ENCODE measurements at places on chromosomes 2 and 18.

DNA sequence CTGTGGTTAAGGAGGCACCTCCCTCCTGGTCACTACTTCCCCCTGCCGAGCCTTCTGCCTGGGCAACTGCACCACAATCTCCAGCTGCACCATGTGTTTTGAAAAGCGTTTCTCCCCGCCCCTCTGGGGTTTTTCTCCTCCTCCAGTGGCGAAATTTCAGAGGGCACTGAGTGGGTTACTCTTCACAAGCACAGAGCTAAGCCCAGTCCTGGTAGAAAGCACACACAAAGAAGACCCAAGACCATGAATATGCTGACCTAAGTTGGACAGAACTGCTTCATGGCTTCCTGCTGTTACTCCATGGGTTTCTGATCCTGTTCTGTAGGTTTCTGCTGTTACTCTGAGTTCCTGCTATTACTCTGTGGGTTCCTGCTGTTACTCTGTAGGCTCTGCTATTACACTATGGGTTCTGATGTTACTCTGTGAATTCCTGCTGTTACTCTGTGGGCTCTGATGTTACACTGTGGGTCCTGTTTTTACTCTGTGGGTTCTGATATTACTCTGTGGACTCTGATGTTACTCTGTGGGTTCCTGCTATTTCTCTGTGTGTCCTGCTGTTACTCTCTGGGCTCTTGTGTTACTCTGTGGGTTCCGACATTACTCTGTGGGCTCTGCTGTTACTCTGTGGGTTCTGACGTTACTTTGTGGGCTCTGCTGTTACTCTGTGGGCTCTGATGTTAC, 216.6 kb downstream of the RTP5 start:
- DNase-seq, result no peak

DNA sequence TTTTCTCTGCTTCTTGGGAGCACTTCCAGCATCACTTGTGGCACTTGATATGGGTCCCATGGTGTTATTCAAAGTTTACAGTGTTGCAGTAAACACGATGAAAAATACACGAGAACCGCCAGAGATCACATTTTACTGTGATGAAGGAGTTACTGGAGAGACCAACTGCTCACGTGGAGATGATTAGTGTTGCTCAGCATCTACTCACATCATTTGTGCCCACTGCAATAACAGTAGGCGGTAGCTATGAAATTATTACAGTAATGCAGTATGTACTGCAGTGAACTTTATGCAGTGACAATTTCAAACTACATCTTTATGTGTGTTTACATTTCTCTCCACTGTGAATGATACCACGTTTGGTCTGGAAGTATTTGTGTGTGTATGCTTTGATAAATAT, 93.5 kb downstream of the SLC4A3 start:
- no peak for DNase-seq

DNA sequence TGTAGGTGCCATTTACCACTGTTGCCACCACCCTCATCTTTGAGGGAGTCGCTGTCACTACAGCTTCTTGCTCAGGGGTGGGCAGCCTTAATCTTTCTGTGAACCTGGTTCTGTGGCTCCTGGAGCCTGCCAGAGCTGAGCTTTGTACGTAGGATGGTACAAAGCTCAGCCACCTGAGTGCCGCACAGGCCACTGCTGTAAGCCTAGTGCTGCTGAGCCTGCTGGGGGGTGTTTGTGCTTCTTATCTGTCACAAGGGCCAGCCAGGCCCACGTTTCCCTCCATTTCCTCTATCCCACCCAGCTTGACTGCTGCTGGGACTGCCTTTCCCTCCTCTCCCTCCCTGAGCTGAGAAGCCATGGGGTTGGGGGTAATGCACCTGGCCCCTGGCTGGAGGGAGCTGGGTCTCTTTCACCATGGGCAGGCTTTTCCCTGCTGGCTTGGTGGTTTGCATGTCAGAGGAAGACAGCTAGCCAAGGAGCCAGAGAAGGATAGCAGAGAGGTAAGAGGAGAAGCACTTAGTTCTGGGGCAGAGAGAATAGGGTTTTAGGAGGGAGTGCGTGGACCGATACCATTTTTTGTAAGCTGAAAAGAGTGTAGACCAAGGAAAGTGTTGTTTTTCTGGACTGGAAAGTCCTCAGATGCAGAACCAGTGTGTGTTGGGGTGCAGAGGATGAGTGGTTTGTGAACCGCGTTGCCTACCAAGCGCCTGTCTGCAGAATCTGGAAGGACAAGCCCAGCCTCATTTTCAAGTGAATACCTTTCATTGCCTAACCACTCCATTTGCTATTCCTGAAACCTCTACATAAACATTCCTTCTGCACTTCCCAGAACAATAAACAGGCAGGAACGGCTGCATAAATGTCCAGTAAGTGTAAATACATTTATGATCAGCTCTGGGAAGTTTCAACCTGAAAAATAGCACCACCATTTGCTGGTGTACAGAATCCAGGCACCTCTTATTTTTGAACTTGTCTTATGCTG, 45.1 kb upstream of the FHL2 start:
- no peak for DNase-seq

DNA sequence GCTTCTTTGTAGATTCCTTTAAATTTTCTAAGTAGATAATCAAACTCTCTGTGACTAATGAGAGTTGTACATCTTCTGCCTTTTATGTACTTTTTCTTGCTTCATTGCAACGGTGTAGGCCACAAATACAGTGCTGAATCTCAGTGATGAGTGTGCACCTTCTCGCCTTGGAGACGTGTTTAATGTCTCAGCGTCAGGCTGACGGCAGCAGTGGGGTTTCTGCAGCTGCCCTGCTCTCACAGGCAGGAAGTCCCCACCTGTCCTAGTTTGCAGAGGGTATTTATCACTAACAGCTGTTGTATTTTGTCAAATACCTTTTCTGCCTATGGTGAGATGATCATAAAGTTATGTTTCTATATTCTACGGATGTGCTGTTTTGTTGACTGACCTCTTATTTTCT, 13.3 kb downstream of the AGXT start:
- DNase-seq, result no peak

GRCh38 chr2:111176388-111176787, 55.7 kb downstream of the BCL2L11 start:
- DNase-seq, result no peak

DNA sequence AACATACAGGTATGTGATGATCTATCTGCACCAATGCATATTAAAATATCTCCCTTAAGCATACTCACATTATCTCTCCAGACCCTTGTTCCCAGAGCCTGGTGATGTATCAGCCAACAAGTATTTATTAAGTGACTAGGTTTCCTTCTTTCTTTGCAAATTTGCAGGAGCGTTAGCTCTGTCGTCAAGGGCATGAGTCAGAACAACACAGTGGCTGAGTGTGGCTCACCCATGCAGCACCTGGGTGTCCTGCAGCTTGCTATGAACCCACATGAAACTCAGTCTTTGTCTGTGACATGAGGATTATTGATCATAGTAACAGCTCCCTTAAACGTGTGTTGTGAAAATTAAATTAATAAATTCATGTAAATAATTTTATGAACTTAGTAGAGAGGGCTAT, 96.6 kb downstream of the PIEZO2 start:
- no peak for DNase-seq
